ENCODE measurements at places on chromosomes 6 and 20. TPM values are rescaled to one million over a fixed set of nuclear protein-coding genes. Genes with fewer than 3 reads are reported as not detected.

Gene MAFB
- total RNA-seq: 0.17 TPM

Gene ZNF391
- total RNA-seq: 3.7 TPM

GRCh38 chr20:25299806-25300205, 51.9 kb downstream of the PYGB start:
- no peak for DNase-seq

DNA sequence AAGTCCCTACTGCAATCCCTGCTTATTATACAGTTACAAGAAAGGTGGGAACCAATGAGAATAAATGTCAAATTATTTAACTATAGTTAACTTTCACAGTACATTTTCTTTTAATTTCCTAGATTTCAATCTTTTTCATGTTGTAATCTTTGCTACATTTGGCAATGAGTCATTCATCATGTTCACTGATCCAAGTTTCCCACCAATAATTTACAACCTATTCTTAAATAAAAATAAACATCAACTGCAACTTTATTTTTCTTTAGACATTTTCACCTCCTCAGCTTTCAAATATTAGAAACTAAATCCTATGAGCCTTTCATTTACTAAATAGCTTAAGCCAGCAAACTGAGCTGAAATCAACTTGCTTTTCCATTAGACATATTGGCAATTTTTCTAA, 541.3 kb upstream of the BTBD3 start:
- DNase-seq: no peak

- peak; percentile 100 for DNase-seq
Measured at GRCh38 chr20:63537525-63538203, 488 bp upstream of the PTK6 start.

Data from Calu3 (cell line).